Immature natural killer cell (primary cell): ENCODE measurements at places on chromosomes 13 and 19.

DNA sequence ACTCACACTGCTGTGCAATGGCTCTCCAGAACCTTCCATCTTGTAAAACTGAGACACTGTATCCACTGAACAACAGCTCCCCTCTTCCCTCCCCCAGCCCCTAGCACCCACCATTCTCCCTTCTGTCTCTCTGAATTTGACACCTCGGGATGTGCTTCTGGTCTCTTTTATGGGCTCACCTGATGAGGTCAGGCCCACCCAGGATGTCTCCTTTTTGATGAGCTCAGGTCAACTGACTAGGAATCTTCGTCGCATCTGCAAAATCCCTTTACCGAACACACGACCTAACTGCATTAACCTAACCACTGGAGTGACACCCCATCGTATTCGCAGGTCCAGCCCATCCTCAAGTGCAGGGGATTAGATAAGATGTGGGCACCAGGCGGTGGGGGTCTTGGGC, 73.9 kb downstream of the GNG7 start:
- DNase-seq, result no peak

GRCh38 chr13:93727211-93728141, 500.9 kb downstream of the GPC6 start:
- DNase-seq, result no peak

- DNase-seq, result no peak
These were observed 5.0 kb downstream of the FAM32A start for GRCh38 chr19:16190198-16190597.

GRCh38 chr19:42105368-42105767, 26.9 kb downstream of the POU2F2 start:
- DNase-seq, result no peak

GRCh38 chr19:6413721-6414643, 10.6 kb downstream of the KHSRP start:
- DNase-seq, result no peak

- no peak for DNase-seq
These were observed 500.0 kb downstream of the DIAPH3 start for GRCh38 chr13:59663707-59664106.

DNA sequence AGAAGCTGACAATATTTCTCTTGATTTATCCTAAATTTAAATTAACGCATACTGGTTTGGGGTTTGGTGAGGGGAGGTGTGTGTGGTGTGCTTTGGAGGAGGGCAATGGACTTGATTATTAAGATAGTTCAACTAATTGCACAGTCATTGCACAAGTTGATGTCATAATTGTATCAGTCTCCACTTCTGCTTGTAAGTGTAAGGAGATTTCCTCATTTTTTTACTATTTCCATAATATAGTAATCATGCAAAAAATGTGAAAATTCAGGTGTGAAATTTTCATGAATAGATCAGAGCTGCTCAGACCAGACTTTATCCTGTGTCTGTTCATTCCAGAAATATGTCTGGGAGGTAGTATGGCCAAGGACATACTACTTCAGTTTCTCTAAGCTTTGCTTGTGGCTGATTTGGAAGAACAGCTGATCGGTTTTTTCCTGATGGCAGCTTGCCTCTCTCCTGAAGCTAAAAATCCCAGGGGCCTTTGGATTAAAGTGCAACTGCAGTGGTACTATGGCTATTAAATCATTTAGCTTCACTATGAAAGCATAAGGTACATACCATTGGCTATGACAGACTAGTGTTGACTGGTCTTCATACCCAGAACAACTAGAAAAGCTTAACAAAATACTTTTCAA, 201.8 kb upstream of the MIR17HG start:
- no peak for DNase-seq

DNA sequence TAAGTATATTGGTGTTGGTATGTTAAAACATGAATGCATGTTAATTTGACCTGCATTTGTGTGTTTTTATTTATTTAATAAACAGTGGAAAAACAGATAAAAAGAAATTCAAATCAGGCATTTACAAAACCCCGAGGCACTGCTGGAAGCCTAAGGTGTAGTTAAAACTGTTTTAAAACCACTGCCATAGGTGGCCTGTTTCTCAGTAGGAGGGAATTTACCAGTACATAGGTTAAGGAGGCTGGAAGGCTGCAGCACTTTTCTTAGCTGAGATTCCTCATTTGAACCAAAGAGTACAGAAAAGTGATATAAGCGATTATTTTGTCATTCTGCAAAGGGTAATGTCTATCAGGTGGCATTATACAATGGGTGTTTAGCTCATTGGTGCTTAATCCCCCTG, 99.6 kb downstream of the PAN3 start:
- DNase-seq, result no peak

- peak; percentile 6 for DNase-seq
These were observed 48.5 kb downstream of the GAS6 start for GRCh38 chr13:113815151-113816058.

DNA sequence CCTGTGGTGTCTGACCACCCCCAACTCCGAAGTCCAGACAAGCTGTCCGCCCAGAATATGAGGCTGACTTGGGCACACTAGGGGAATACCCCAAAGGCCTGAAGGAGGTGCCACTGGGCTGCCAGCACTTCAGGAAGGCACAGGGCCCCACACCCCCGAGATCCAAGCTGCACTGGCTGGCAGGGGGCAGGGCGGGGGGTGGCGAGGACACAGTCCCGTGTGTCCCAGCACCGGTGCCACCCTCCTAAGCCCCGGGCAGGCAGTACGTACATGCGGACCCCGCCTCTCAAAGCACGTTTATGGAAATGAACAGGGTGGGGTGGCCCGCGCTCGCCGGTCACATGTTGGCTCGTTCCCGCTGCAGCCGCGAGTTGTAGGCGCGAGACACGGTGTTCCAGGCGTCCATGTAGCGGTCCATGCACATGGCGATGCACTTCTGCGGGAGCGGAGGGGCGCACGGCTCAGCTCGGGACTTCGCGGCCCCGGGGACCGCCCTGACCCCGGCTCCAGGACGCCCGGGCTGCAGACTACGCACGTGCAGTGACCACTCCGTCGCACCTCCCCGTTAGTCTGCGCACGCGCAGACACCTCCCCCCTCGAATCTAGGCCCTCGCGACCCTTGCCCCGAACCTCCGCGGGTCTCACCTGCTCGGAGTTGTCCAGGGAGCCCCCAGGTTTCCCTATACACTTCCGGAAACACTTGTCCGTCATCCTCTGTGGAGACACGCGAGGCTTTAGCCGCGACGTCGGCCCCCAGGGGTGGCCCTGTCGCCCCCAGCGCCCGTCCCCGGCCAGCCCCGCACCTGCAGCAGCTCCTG, 566 bp downstream of the TIMM13 start:
- DNase-seq, result no peak

GRCh38 chr13:37047032-37047431, 12.5 kb downstream of the SUPT20H start:
- DNase-seq, result no peak

GRCh38 chr13:60745343-60745742, 348.3 kb downstream of the TDRD3 start:
- no peak for DNase-seq

GRCh38 chr13:45296259-45296658, 44.7 kb downstream of the TPT1 start:
- no peak for DNase-seq

DNA sequence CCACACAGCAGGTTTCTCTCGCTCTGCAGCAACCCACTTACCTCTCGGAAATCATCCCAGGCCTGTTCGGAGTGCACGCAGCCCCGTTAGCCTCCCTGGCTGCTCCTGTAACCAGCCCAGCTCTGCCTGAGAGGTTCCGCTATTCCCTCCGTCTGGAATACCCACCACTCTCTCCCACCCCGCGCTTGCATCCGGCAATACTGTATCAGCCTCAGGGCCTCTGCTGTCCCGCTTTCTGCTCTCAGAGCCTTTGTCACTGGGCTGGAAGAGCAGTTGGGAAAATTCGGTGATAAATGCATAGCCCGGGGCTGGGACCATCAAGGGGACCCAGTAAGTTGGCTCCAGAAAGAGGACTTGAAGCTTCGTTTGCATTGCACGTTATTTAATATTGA, 759 bp upstream of the TLE6 start:
- DNase-seq, result no peak

- DNase-seq, result no peak
These were observed 82.9 kb upstream of the VSTM2B start for GRCh38 chr19:29442910-29443309.

DNA sequence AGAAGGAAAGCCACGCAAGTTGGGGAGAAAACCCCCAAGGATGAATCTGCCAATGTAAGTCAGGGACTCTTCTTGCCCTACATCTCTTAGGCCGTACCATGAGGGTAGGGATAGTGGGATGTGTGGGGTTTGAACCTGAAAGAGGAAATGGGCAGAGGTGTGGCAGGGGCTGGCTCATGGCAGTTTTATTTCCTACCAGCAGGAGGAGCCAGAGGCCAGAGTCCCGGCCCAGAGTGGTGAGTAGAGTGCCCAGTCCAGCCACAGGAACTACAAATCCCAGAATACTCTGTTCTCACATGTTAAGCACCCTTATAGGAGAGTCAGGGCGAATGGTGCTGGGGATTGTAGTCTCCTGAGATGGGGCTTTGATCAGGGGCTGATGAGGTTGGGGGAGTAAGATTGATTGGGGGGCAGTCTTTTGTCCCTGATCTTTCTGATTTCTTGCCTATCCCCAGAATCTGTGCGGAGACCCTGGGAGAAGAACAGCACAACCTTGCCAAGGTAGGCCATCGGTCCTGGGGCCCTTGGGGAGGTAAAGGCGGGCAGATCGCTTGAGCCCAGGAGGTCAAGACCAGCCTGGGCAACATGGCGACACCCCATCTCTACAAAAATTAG, 16.5 kb downstream of the VASP start:
- peak; percentile 80 for DNase-seq

- no peak for DNase-seq
These were observed 35.2 kb downstream of the CACNG6 start for GRCh38 chr19:54026656-54027055.

- no peak for DNase-seq
These were observed 222.4 kb downstream of the TDRD3 start for GRCh38 chr13:60619461-60619860.

DNA sequence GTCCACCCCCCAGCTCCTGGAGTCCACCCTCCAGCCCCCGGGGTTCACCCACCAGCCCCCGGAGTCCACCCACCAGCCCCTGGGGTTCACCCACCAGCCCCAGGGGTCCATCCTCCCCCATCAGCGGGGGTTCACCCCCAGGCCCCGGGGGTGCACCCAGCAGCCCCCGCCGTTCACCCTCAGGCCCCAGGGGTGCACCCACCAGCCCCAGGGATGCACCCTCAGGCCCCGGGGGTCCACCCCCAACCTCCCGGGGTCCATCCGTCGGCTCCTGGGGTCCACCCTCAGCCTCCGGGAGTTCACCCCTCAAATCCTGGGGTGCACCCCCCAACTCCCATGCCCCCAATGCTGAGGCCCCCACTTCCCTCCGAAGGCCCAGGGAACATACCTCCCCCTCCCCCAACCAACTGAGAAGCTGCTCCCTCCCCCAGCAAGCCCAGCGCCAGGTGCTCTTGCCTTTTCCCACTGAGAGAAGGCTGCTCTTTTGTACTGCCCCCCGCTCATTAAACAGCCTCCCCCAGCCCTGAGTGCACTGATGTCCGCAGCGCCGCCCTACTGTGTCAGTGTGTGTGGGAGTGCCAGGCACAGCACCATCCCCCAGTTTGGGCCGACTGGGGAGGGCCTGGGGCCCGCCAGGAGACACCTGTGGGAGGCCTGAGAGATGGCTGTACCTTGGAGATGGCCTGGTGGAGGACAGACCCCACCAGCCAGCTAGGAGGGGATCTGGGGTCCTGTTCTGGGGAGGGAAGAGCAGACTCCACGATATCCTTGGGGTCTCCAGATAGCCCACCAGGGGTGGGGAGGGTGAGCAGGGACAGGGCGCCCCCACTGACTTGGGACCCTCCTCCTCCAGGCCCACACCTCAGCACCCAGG, 750 bp upstream of the AMH start:
- no peak for DNase-seq

GRCh38 chr19:47475465-47475864, 3.8 kb upstream of the SLC8A2 start:
- no peak for DNase-seq

DNA sequence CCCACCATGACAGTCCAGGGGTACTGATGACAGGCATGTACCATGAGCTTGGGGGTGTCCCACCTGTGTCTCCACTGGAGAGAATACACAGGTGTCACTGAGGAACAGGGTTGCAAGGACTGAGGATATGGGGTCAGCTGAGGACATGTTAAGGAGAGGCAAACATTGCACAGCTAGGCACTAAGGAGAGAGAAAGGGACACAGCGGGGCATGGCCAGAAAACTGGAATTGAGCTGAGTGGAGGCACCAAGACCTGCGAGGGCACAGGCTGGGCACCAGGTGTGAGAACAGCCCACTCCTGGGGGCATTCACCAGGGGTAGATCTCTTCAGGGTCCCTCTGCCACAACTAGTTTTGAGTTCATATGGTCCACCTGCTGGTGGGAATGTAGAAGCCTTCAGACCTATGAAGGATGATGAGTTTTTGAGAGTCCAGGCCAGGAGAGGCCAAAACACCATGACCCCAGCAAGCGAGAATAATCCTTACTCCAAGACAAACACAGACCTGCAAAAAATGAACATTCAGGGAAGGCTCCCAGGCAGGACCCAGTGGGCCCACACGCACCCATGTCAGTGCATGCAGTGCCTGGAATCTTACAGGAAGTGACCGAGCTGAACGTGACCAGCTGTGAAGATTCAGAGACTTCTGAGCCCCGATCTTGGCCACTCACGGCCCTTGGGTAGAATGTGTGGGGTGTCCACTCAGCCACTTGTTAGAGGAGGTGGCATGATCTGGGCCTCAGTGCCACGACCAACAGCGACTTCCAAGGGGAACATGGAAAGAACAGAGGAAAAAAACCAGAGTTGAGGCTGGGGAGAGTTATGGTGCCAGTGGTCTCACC, 1.4 kb upstream of the ZNF584 start:
- DNase-seq, result no peak

- no peak for DNase-seq
These were observed 6.6 kb upstream of the ZNF835 start for GRCh38 chr19:56678205-56678604.

DNA sequence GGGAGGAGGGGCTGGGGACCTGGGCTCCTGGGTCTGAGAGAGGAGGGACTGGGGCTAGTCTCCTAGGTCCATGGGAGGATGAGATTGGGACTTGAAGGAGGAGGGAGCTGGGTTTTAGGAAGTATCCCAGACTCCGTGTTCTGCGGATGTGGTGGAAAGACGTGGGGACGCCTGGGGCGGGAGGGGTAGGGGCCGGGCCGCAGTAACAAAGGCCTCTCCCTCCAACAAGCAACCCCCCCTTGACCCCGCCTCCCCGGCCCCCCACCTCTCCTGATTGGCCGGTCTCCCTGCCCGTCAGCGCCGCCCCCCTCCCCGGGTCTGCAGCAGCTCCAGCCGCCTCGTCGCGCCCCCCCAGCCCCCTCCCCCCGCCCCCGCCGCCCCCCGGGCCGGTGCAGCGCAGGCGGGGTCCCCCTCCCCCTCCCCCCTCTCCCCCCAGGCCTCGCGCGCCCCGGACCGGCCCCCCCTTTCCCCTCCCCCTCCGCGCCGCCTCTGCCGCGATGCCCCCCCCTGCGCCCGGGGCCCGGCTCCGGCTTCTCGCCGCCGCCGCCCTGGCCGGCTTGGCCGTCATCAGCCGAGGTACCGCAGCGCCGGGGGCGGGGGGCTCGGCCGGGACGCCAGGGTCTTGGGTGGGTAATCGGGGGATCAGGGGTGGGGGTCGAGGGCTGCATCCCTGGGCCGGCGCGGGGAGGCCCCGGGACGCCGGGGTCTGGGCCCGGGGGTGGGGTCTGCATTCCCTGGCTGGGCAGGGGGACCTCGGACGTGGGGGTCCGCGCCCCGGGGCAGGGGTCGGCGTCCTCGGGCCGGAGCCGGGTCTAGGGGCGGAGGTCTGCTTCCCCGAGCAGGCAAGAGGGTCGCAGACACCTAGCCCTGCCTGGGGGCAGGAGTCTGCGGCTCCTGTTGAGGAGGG, at the start of gene IGLON5:
Gene IGLON5 (plus strand): TSS at position 294 of the 907 bp plus-strand sequence. CDS start 204 bp downstream, at position 498.
- no peak for DNase-seq

GRCh38 chr13:110156301-110157049, 150.5 kb downstream of the COL4A1 start:
- no peak for DNase-seq

GRCh38 chr19:43460362-43461016, 4.9 kb downstream of the LYPD3 start:
- no peak for DNase-seq
